Coronary artery (tissue), 2 donors: ENCODE measurements at places on chromosomes 12 and 14.

DNA sequence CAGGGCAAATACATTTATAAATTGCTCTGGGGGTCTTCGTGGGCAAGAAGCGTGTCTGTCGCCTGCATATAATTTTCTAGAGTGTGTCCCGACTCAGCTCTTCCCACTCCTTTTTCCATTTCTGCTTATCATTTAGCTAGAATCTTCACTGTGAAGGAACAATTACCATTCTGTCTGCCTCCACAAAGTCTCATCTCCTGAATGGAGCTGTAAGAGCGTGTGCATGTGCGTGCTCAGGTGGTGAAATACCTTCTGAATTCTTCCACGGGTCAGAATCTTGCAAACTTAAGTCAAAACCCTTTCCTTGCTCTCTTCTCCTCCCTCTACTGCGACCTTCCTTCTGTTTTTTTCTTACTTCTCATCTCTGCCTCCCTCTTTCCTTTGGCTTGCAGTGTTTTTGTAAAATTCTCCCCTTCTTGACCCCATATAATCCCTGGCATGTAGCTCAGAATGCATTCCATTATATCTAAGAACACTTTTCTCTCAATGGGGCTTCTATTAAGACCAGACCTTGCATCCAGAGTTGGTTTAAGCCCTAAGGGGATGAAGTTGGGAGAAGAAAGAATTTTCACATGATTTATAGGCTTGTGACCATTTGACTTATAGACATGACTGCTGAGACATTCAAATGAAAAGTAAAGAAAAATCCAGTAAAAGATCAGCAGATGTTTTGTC lies 25.0 kb upstream of the GSG1 start:
- no peak for DNase-seq

DNA sequence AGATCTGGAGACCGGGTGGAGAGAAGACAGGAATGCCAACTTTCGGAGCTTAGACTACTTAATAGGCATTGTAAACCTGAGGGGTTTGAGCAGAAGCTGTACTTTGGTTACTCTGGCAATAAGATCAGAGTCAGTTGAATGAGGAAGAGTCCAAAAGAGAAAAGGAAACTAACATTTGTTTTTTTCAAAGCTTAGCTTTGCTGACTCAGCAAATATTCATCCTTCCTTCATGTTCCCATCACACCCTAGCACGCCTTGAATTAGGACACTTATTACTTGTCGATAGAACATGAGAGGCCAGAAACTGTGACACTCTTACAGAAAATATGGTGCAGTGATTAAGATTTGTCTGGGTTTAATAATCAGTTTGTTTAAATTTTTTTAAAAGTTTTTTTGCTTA lies 266.9 kb upstream of the ATP2B1 start:
- no peak for DNase-seq

- DNase-seq, result no peak
These were observed 21.5 kb upstream of the KIF26A start for GRCh38 chr14:104116756-104117340.

DNA sequence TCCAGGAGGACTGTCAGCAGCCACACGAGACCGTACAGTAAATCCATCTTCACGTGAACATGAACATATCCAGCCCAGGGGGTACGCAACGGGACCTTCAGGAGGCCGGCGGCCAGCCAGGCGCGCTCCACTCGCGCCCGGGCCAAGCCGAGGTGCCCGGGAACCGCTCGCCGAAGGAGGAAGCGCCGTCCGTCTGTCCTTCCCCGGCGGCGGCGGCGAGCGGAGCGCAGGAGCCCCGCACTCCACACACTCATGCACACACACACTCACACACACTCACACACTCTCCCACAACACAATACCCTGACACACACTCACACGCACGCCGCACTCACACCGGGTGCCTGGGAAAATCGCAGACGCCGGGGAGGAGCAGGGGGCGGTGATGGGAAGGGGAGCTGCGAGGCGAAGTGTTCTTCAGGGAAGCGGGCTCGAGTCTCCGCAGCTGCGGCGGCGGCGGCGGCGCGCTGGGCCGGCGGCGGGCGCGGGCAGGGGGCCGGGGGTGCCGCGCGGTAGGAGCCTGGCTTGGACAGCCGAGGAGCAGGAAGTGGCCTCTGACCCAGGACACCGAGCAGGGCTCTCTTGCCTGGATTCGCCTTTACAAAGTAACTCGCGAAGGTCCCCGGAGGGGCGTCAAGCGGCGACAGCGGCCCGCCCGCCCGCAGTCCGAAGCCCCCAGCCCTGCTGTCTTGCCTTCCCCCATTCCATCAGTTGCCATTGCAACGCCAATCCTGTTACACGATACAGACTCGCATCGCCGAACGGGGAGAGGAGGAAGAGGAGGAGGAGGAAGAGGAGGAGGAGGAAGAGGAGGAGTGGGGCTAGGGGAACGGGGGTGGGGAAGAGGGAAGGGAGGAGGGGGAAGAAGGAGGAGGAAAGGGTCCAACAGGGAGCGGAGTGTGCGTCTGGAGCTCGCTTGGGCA lies 601 bp downstream of the MDGA2 start:
- DNase-seq, result no peak

DNA sequence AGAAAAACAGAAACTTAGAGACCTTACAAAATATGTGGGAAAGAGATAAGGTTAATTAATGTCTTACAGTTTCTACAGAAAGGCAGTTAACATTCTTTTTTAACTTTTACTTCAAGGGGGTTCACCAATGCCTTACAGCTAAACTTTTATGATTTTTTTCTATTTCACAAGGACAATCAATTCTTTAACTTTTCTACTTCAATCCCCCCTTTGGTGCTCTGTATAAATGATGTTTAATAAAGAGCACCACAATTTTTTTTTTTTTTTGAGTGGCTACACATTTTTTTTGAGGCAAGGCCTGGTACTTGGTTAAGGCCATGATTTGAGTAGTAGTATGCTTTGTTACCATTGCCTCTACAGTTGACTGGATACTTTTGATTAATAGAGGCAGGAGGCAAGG lies 279.6 kb downstream of the PRKD1 start:
- DNase-seq, result no peak

DNA sequence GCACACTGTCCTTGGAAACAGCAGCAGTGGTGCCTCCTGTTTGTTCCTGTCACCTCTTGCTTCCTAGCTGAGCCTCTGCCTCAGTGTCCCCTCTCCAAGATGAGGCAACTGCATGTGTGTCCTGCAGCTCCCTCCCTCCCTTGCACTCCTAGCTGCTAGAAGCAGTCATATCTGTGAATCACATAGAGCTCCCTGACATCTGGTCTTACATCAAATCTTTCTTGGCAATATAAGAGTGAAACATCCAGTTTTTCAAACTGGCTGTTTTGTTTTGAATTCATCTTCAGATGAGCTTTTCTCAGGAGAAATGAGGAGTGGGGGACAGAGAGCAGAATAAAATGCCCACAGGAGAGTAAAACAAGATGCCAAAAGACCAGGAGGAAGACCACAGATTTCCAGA lies 103.7 kb downstream of the VCPKMT start:
- DNase-seq, result no peak

DNA sequence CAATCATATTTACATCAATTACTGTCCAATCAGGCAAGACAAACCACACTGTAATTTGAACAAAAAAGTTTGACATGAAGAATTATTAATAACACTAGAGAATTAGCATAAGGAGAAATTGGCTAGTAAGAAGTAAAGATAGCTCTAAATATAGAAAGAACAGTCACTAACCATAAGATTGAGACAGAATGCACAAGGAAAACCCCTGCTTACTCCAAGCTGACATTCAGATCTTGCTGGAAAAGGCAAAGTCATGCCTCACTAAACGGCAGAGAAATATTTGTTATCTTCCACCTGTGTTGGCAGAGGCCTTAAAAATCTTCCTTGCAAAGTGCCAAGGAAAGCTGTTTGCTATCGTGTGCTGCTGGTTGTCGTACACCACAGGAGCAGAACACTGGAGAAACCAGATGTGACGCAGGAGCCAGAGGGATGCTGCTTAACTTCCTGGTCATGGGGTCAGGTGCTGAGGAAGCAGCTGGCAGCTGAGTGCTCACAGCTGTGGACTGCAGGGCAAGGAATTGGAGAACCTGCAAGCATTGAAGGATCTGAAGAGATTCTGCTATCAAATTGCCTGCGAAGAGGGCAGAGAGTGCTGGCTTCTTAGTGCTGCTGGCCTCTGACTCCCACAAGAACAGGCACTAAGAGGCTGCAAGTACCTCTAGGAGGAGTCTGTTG lies 1323.3 kb downstream of the LRFN5 start:
- no peak for DNase-seq

- no peak for DNase-seq
These were observed 727.3 kb upstream of the LMO3 start for GRCh38 chr12:17333287-17333686.

- no peak for DNase-seq
These were observed 56.6 kb upstream of the SRSF5 start for GRCh38 chr14:69710378-69710777.
